ENCODE measurements at places on chromosomes 3 and 15. TPM values are rescaled to one million over a fixed set of nuclear protein-coding genes. Genes with fewer than 3 reads are reported as not detected.

DNA sequence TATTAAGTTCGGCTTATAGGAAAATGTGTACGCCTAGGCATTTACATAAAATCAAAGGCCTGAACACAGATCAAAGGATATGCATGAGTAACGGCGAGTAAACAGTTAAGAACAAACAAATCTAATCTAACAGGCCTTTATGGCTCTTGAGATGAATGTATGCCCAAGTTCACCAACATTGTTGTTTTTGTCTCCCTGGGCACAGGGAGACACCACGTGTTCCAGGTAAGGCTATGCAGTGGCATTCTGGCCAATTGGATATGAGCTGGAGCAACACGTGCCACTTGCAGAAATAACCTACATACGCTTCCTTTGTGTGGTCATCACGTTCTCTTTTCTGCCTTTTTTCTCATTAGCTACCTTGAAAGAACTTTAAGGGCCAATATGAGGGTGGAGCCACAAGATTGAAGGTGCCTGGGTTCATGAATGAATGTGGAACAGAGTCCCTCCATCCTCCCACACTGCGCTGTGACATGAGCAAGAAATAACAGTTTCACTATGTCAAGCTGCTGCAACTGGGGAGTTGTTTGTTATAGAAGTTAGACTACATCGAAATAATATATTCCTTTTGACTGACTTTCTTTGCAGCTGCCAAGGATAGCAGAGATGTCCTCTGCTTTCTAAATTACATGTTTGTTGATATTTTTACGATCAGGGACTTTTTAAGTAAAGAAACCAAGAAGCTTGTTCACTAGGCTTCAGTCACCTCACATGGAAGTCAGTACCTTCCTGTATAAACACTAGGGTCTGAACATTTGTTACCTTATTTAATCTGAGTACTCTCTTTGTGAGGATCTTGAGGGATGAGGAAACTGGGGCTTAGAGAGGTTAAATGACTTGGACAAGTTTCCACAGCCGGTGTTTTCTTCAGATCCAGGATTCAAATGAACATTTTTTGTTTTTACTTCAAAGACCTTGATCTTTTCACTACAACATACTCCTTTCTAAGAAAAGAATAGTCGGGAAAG lies 427.5 kb upstream of the TBL1XR1 start:
- DNase-seq: no peak

- no peak for DNase-seq
Observed at GRCh38 chr3:43817825-43818224, 127.1 kb downstream of the ABHD5 start.

GRCh38 chr3:64361962-64362735 lies 136.9 kb upstream of the PRICKLE2 start:
- DNase-seq: no peak

GRCh38 chr3:141243271-141243707 lies 11.7 kb downstream of the PXYLP1 start:
- DNase-seq: no peak

- no peak for DNase-seq
Observed at GRCh38 chr15:60000113-60000823, 3.8 kb upstream of the FOXB1 start.

DNA sequence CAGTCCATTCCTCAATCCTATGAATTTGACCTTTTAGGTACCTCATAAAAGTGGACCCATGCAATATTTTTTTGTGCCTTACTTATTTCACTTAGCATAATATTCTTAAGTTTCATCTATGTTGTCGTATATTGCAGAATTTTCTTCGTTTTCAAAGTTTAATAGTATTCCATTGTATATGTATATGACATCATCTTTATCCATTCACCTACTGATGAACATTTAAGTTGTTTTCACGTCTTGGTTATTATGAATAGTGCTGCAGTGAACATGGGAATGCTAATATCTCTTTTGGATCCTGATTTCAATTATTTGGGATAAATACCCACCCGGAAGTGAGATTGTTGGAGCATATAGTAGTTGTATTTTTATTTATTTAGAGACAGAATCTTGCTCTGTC lies 65.1 kb downstream of the AP4E1 start:
- no peak for DNase-seq

DNA sequence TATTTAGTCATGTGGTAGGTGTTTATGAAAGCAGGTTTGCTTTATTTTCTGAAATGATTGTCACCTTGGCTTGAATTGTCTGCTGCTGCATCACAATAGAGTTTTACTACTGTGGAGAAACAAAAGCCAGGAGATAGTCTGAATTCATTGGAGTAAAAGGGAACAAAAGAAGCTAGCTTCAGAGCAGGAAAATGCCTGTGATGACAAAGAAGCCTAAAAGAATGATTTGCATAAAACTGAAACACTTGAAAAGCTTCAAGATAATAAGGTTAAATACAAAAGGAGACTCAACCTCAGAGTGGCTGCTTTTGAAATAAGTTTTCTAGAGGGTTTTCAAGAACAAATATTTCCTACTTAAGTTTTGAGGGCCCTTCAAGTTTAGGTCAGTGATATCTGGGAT lies 138.3 kb downstream of the PTPRG start:
- no peak for DNase-seq

DNA sequence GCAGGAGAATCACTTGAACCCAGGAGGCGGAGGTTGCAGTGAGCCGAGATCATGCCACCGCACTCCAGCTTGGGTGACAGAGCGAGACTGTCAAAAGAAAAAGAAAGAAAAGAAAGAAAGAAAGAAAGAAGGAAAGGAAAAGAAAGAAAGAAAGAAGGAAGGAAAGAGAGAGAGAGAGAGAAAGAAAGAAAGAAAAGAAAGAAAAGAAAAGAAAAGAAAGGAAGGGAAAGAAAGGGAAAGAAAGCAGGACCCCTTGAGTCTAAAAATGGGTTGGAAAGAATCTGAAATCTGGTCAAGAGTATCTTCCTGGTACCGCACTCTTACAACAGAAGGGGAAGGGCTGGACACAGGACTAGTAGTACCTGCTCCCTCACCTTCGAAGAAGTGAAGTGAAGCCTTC lies 19.6 kb downstream of the CRYGS start:
- DNase-seq: no peak

- no peak for DNase-seq
Observed at GRCh38 chr15:23482764-23483489, 35.9 kb upstream of the GOLGA6L2 start.

CCR2 gene
- 1.3 TPM for total RNA-seq

PLSCR2 gene
- 0.48 TPM for total RNA-seq

KBTBD13 gene
- total RNA-seq: 3.3 TPM

SLC22A14 gene
- total RNA-seq: 0.24 TPM

PLCD1 gene
- 10.1 TPM for total RNA-seq

COL8A1 gene
- 28.5 TPM for total RNA-seq
